ENCODE measurements at places on chromosomes 1 and 21. TPM values are rescaled to one million over a fixed set of nuclear protein-coding genes. Genes with fewer than 3 reads are reported as not detected.

RAB42 gene
- 7.1 TPM for polyA plus RNA-seq

KISS1 gene
- polyA plus RNA-seq: not detected

CCDC190 gene
- not detected for polyA plus RNA-seq

ZSWIM5 gene
- polyA plus RNA-seq: 5.6 TPM

RSBN1 gene
- 6.0 TPM for polyA plus RNA-seq

GBP2 gene
- 356 TPM for polyA plus RNA-seq

NBPF10 gene
- polyA plus RNA-seq: 0.51 TPM

CACHD1 gene
- 14.8 TPM for polyA plus RNA-seq

FAM163A gene
- polyA plus RNA-seq: 4.2 TPM

ADGRL2 gene
- 24.2 TPM for polyA plus RNA-seq

SLAMF1 gene
- polyA plus RNA-seq: 0.10 TPM

BATF3 gene
- polyA plus RNA-seq: 7.5 TPM

OR14K1 gene
- polyA plus RNA-seq: not detected

RSPO1 gene
- 0.11 TPM for polyA plus RNA-seq

S100A1 gene
- 10.9 TPM for polyA plus RNA-seq

Data from adrenal gland (tissue), 19 donors.